ENCODE measurements at places on chromosomes 5 and 9.
A peak's percentile ranks its signal among the peaks of the same experiment; 100 is the strongest.

- DNase-seq, result peak; percentile 75
These were observed 739 bp downstream of the CARD9 start for GRCh38 chr9:136372561-136373299.

DNA sequence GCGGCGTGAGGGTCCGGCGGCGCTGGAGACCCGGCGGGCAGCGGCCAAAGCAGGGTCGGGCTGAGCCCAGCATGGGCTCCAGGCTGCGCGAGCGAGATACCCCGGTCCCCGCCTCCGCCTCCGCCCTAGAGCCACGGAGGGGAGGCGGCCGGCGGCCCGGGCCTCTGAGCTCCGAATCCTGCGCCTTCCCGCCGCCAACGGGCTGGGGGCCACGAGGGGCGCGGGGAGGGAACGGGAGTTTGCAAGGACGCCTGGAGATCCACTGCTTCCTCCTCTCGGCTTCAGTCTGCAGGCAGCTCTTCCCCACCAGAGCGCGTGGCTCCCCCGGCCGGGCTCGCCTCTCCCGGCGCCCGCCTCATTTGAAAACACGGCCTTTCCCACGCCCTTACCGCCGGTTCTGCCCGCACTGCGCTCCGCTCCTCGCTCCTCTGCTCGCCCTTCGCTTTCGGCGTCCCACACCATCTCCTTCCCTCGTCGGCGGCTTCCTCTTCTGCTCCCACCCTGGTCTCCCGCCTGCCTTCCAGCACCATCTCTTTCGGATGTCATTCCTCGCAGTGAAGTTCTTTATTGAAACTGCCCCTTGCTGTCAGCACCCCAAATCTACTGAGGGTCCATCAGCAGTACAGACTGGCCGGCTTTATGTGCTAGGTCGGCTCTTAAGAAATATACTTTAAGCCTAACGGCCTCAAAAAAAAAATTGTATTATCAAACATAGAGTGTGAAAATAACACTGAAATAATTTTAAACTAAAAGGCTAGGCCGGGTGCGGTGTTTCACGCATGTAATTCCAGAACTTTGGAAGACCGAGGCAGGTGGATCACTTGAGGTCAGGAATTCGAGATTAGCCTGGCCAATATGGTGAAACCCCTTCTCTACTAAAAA is 105.0 kb upstream of the FAM120A start:
- no peak for DNase-seq

DNA sequence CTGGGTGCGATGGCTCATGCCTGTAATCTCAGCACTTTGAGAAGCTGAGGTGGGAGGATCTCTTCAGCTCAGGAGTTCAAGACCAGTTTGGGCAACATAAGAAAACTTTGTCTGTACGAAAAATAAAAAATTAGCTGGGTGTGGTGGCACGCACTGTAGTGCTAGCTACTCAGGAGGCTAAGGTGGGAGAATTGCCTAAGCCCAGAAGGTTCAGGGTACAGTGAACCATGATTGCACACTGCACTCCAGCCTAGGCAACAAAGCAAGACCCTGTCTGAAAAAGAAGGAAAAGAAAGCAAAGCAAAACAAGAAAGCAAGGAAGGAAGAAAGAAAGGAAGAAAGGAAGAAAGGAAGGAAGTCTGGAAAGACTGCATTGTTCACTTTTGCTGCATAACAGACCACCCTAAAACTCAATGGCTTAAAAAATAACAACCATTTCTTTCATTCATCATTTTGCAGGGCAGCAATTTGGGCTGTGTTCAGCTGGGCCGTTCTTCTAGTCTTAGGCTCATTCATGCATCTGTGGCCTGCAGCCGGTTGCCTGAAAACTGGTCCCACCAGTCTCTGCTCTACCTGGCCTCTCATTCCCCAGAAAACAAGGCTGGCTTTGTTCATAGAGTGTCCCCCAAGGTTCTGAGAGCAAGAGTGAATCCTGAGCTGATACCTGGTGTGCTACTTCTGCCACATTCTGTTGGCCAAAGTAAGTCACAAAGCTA is 82.4 kb upstream of the MIER3 start:
- no peak for DNase-seq

DNA sequence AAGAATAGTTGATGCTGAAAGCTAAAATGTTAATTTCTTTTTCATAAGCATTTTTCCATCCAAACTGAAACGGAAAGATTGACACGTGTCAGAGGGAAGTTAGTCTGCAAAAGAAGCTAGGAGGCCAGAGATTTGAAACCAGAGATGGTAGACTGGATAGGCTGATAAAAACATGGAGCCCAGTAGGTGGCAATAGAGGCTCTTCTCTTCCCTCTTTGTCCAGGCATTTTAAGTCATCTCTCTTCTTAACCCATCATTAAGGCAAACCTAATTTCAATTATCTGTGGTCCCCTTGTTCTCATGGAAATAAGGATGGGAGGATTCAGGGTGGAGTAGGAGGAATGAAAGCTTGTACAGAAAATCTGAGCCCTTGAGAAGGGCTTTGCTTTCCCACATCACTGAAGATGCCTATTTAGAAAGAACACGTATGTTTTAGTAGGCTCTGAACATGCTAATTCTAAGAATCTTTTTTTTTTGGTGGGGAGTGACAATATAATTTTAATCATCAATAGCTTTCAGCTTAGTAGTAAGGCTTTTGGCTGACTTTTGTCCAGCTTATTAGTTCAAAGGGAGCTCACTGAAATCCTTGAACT is 66.6 kb downstream of the ZNF474 start:
- peak; percentile 32 for DNase-seq

DNA sequence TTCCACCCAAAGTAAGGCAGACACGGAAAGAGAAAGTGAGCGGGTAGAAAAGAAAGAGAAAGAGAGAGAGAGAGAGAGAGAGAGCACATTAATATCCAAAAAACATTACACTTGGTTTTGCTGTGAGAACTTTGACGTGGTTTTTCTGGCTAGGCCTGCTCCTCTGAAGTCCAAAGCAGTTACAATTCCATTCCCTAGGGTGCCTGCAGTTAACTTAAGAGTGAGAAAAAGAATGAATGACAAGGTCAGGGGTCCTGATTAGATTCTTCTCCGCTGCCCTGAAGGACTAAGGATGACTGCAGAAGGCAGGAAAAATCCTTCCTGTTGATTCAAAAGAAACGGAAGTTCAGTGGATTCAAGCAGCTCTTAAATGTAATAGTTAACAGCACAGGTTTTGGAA is 589.8 kb downstream of the PRELID2 start:
- no peak for DNase-seq

- DNase-seq, result peak; percentile 93
These were observed 1.3 kb upstream of the EGR1 start for GRCh38 chr5:138464008-138464387.

- no peak for DNase-seq
These were observed 2.1 kb downstream of the OBP2A start for GRCh38 chr9:135547756-135548736.

DNA sequence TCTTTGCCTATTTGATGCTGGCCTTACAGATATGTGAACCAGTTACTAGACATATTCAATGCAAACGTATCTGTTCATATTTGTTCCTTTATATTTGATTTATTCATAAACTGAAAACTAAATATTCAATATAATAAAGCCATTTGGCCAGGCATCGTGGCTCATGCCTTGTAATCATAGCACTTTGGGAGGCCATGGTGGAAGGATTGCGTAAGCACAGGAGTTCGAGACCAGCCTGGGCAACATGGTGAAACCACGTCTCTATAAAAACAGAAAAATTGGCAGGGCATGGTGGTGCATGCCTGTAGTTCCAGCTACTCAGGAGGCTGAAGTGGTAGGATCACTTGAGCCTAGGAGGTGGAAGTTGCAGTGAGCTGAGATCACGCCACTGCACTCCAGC is 49.2 kb upstream of the CTNNAL1 start:
- DNase-seq, result no peak

DNA sequence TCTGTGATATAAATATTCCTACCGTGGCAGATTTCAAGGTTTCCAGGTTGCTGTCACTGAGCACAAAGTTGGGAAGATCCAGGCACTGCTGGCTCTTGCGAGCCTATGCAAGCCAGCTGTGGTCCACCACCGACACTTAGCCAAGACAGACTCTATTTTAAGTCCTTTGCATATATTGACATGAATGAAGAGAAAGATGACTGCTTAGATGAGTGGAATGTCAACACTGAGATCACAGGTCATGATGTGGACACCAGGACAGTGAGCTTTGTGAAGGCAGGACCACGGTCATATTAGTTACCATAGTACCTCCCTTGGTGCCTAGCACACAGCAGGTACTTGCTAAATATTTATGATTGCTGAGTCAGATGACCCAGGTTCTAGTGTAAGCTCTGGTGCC is 217.0 kb downstream of the PAPPA start:
- no peak for DNase-seq

GRCh38 chr5:173981185-173981761 is 7.7 kb upstream of the C5orf47 start:
- DNase-seq, result no peak

- no peak for DNase-seq
These were observed 390.9 kb upstream of the DAB2 start for GRCh38 chr5:39815711-39816110.

DNA sequence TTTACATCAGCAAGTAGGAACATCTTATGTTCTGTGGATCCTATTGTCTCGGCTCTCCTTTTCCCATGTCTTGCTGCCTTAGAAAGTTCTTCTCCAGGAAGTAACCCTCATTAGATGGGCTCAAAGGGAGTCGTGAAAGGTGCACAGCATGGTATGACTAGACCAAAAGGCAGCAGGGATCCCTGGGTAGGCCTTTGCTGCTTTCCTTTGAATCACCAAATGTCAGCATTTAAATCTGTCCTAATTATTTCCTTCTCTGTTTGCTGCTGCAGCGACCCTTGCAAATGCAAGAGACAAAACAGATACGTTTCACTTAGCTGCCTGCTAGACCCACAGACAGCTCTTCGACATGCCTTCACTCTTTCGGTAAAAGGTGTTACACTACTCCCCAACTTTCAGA is 218.4 kb downstream of the ACTL7B start:
- DNase-seq, result no peak

- DNase-seq, result no peak
These were observed 383.9 kb downstream of the CTNND2 start for GRCh38 chr5:11520241-11520930.

- no peak for DNase-seq
These were observed 5.3 kb upstream of the SUSD1 start for GRCh38 chr9:112180387-112180881.

DNA sequence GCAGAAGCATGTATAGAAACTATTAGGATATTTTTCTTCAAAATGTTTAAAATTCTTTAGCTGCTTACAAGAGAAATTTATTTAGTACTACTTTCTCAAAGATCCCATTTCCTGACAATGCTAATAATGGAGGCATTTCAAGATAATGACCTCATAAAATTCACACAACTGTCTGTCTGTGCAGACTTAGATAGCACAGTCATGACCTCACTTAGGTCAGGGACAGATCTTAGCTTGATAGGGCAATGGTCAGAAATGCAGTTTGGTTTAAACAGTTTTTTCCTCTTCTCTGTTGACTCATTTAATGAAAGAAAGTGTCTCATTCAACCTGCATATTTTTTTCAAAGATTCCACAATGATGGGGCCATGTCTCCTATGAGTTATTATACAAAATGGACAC is 128.4 kb downstream of the GRIA1 start:
- DNase-seq, result no peak

DNA sequence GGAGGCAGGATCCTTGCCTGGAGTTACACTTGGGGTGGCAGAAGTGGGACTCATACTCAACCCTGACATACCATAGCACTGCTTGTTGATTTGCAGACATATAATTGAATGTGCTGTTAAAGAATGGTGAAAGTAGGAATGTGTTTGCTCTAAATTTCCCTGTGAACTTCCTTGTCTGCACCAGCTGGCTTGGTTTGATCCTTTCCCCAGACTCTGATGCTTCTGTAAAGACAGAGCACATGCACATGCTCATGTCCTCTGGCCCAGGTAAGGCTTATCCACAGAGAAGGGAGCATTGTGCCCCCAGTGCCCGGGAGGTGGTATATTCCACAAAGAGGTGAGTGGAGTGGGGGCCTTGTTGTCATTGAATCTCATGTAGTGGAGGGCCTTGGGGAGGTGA is 138.0 kb upstream of the STC2 start:
- no peak for DNase-seq

- DNase-seq, result no peak
These were observed 242.3 kb downstream of the NSG2 start for GRCh38 chr5:174287761-174288160.

DNA sequence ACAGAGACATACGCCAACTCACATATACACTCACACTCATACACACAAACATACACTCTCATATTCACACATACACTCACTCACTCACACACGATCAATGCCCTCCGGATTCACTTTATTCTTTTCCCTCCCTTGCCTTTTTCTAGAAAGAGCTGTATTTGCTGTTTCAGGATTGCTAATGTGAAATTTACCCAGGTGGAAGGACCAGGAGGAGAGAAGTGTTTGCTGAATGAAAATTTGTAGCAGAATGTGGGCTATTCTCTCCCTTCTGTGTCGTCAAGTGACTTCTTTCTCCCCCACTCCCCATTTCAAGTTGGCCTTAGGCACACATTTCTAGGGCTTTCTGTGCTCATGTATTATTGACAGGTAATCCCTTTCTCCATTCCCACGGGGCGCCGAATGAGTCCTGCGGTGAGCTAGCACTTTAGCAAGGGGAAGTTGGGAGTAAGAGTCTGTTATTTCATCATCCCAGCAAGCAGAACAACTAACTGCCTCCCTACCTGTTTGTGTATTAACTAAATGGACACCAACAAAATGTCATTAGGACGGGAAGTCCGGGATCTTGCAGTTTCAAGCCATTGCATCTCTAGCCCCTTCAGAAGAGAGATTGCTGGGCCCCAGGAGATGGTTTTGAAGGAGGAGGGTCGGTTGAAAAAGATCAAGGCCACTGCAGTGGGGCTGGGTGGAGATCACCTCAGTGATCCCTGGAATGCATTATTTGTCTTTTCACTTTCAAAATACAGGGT is 97.1 kb upstream of the TAF11L2 start:
- no peak for DNase-seq

GRCh38 chr5:104998572-104998971 is 1436.0 kb upstream of the NUDT12 start:
- no peak for DNase-seq

DNA sequence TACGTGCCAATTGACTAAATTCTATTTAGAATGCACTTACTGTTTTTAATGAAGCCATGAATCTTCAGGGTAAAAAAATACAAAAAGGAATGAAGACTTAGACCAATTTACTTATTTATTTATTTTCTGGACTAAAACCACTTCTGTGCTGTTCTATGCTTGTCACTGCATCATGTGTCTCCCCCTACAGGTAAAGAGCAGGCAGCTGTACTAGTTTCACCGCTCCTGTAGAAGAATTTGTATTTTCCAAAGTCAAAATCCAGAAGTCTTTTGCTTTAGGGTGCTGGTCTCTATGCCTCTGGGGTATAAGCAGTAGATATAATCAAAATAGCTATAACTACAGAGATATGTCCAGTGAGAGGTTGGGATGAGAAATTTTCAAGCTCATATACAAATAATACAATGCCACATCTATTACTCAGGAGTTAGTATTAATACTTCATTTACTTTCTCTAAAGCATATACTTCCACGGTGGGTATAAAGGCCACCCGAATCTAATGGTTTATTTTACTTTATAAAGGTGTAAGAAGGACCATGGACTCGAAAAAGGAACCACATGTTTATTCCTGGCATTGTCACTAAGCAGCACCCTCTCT is 591.5 kb downstream of the RAB3C start:
- DNase-seq, result peak; percentile 70

All from AG04450 (cell line).